BJ (cell line): ENCODE measurements at places on chromosomes 3 and 15.

DNA sequence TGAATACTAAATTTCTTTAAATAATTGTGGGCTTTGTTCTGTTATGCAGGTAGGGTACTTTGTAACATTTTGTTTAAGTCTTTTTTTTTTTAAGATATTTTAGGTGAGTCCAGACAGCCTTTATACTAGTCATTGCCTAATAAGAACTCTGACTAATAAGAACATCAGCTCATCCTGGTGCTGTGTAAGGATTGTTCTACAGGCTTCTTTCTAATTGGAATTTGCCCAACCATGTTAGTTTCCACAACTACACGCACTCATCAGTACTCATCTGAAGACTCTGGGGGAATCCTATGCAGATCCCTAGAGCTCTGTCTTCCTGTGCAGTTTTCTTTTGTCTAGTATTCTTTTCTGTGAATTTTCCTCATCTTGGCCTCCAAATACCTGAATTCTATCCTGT is 741.8 kb downstream of the IGSF11 start:
- DNase-seq, result no peak

DNA sequence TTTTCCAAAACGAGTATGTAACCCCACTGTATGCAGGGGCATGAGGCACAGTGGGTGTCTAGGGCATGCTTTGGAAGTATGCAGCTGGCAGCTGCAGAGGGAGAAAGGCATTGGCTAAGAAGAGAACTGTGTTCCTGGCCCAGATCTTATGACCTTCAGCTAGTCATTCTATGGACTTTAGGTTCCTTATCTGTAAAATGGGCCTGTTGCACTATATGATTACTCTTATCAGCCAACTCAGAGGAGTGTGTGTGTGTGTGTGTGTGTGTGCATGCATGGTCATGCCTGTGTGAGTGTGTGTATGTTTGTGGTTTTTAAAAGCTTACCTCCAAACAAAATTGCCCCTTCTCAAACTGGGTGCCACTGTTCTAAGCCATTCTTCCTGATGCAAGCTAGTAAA is 27.4 kb upstream of the CHST2 start:
- DNase-seq, result no peak

DNA sequence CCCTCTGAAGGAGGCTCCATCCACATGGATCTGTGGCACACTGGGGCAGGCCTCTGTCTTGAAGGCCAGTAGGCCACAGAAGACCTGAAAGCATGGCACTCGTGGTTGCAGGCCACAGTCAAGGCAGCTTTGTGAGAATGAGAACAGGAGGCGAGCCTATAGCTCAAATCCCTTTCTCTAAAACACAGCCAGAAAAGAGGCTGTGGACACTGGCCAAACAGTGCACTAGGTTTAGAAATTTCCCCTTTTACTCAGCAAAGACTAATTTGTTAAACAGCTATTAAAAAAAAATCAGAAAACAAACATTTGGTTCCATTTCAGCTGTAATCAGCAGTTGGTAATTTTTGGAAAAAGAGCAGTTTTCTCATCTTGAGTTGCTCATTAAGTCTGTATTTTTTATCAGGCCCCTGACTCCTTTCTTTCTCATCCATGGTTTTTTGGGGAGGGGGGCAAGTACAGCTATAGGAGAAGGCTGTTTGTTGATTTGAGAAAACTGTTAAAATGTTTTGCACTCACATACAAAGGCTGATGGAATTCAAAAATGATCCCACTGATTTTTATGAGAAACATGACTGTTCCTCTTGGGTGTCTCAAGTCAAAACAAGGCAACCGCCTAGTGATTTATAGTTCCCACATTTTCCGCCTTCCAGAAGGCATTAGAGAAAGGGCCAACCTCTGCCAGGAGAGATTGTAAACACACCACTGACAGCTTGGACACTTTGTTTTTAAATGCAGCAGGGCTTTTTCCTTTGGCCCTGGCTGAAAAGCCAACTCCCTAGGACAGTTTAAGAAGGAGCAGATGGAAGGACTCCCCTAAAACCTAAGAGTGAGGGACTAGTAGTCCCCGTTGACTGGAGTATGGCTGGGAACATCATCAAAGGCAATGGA is 28.1 kb downstream of the PARP16 start:
- DNase-seq, result peak; percentile 34

DNA sequence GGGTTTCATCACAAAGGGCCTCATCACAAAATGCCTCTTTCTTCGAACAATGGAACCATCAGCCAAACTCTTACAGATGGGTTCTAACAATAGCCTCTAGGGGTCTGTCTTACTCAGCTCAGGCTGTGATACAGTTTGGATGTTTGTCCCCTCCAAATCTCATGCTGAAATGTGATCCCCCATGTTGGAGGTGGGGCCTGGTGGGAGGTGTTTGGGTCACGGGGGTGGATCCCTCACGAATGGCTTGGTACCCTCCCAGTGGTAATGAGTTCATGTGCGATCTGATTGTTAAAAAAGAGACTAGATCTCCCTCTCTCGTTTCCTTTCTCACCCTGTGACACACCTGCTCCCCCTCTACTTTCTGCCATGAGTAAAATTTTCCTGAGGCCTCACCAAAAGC is 47.9 kb upstream of the LIPC start:
- no peak for DNase-seq

GRCh38 chr3:165156757-165157420 is 39.3 kb downstream of the SLITRK3 start:
- no peak for DNase-seq

DNA sequence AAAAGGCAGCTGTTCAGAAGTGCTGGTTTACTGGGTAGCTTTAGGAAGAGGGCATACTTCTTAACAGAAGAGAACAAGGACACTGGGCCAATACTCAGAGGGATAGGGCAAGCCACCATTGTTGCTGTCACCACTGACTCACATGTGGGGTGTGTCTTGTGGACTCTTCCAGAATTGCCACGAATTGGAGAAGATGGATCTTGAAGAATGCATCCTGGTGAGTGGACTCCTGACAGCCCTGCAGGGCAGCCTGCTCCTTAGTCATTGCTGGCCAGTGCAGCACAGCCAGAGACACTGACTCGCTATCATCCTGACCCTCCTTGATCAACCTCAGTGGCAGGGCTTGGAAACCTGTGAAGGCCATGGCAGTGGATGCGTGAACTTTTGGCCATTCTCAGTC is 62.3 kb downstream of the UBP1 start:
- DNase-seq, result no peak

DNA sequence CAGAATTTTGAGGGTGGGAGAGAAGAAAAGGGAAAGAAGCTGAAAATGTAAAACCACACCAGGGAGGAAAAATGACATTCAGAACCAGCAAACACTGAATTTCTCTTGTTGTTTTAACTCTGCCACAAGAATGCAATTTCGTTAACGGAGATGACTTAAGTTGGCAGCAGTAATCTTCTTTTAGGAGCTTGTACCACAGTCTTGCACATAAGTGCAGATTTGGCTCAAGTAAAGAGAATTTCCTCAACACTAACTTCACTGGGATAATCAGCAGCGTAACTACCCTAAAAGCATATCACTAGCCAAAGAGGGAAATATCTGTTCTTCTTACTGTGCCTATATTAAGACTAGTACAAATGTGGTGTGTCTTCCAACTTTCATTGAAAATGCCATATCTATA is 15.5 kb downstream of the GREM1 start:
- no peak for DNase-seq

- no peak for DNase-seq
Observed at GRCh38 chr3:190288836-190289235, 33.4 kb downstream of the CLDN1 start.

DNA sequence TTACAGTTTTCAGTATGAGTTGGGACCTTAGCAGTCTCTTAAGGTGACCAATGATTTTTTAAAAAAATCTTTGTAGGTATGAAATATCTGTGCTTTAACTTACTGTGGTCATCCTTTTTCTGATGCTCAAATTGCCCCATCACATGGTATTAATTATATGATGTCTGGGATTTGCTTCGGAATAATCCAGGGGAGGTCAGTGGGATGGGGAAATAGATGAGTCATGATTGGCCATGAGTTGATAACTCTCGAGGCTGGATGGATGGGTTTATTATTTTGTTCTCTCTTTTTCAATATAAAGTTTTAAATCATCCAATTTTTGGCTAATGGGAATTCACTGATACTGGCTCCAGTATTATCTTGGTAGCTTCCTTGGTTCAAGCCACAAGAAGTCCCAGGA is 370.3 kb upstream of the TPM1 start:
- DNase-seq, result no peak

GRCh38 chr3:64355401-64355807 is 130.1 kb upstream of the PRICKLE2 start:
- no peak for DNase-seq

DNA sequence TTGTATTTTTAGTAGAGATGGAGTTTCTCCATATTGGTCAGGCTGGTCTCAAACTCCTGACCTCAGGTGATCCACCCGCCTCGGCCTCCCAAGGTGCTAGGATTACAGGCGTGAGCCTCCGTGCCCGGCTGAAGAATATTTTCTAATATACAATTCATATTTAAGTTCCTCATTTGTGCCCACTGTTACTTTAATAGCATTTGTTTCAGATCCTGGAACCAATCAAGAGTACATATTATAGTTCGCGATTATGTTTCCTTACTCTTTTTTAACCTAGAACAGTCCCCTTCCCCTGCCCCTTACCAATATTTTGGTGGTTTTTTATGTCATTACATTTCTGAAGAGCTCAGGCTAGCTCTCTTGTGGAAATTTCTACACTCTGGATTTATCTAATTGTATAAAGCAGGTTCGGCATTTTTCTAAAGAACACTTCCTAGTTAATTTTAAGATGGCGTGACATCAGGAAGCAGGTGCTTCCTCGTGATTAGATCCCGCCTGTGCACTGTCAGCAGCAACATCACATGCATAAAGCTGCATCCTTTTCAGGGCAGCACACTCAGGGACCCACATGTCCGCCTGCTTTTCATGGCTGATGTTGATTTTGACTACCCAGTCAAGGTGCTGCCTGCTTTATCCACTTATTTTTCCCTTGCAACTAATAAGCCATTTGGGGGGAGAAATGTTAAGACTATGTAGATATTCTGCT is 88.7 kb upstream of the EPHB3 start:
- no peak for DNase-seq

- no peak for DNase-seq
Observed at GRCh38 chr3:112776836-112777235, 69.8 kb downstream of the CD200R1L start.

DNA sequence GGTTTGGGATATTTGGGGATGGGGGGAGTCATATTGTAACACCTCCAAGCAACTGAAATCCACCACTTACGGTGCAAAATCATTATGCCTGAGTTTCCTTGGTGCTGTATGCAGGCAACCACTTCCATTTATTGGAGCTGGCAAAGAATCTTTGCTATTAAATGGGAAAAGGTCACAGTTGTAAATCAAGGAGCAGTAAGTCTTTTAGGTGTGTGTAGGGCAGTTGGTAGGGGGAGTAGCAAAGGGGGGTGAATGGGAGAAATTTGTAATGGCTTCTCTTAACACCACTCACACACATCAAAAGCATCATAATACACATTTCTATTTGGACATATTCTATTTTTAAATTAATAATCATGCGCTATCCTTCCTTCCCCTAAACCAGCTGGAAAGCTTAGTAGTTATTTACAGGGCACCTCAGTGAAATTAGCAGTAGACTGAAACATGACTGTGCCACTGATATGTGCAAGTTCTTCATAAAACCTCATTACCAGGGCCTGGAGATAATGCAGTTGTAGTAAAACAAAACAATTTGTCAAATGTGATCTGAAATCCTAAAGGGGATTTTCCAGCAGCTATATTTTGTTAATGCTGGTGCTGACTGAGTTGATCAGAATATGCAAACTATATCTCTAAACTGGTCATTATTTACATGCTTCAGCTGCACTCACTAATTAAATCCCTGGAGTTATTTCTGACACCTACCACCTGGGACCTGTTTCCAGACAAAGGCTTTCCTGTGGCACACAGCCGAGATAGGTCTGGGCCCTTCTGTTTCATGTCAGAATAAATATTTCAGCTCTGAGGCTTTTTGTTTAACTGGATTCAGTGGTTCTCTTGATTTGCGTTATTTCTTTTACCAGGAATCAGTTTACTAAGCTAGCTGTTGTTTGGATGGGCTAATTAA is 90.1 kb downstream of the B3GALNT1 start:
- DNase-seq, result no peak

DNA sequence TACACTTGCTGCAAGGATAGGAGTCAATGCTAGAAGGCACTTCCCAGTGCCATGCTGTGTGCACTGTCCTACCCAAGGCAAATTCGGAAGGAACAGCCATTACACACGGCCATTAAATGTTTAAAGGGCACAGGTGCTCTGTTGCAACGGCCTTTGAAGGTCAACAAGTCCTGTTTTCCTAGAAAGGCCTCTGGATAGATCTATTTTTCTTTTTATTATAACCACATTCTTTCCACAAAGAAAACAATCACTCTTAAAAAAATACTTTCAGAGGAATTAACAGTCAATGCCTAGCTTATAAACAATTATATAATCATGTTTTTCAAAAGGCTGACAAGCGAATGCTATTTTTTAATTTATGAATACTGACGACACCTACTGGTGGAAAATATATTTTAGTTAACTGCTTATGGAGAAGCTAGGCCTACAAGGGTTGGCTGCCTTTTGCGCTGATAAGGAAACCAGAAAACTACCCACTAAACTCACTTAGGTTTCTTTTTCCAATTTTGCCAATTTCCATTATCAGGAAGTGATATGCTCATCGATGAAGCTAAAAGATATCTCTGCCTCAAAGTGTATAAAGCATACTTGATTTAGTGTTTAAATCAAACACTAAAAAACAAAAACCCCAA is 2.4 kb downstream of the ARHGEF3 start:
- no peak for DNase-seq

GRCh38 chr3:139024968-139025367 is 4.2 kb upstream of the PRR23B start:
- DNase-seq, result no peak

DNA sequence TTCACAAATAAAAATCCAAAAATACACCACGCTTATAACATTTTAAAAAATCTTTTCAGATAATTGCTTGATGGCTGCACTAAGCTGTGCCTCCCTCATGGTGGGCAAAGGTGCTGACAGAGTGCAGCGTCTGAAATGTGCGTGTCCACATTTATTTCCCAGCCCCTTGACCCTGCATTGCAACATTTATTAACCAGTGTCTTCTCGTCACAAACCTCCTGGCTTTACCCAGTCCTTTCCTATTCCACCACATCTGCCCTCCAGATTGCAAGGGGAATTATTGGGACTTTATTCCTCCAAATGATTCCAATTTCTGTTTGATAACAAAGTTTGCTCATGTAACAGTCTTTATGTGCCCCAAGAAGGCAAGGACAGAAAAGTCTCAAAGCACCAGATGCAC is 5.5 kb downstream of the RASGRP1 start:
- DNase-seq, result no peak

- no peak for DNase-seq
Observed at GRCh38 chr3:191301017-191301416, 28.2 kb upstream of the CCDC50 start.

- DNase-seq, result no peak
Observed at GRCh38 chr3:146166826-146167225, 5.8 kb upstream of the PLOD2 start.

DNA sequence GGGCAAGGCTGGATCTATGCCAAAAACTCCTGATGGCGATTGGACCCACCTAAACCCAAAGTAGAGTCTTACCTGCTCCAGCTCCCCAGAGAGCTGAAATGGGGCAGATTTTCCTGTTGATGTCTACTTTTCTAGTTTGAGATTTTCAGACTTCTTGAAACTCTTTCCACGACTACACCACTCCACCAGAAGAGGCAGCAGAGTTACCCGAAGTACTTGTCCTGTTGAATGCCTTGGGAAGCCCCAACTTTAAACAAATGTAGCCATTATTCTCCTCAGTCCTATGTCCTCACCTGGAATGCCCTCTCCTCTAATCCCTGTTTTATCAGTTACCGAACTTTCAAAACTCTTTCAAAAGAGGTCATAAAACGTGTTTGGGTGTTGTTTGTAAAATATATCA is 843.8 kb downstream of the VGLL3 start:
- no peak for DNase-seq

- DNase-seq, result no peak
Observed at GRCh38 chr15:65982627-65983322, 113.5 kb downstream of the RAB11A start.
